Activated naive CD4-positive, alpha-beta T cell treated with anti-CD3 and anti-CD28 coated beads, Interleukin-2, amount 50 U/mL, for 72 hours (primary cell): ENCODE measurements at places on chromosomes 3 and 15. TPM values are rescaled to one million over a fixed set of nuclear protein-coding genes. Genes with fewer than 3 reads are reported as not detected.

The KPNA1 gene
- total RNA-seq, result 89.5 TPM

The BMF gene
- total RNA-seq, result 11.6 TPM

The PIK3CA gene
- 9.0 TPM for total RNA-seq

The SI gene
- total RNA-seq, result not detected

The GHSR gene
- not detected for total RNA-seq

The RLBP1 gene
- not detected for total RNA-seq

The ST3GAL6 gene
- 0.64 TPM for total RNA-seq

The SOX2 gene
- total RNA-seq, result 0.19 TPM

The OCA2 gene
- total RNA-seq, result not detected

The ECE2 gene
- total RNA-seq, result 0.18 TPM

The GPR156 gene
- not detected for total RNA-seq

The APBA2 gene
- 16.4 TPM for total RNA-seq

The IQCH gene
- total RNA-seq, result 0.75 TPM

The AQR gene
- total RNA-seq, result 40.9 TPM

The PLIN1 gene
- 0.46 TPM for total RNA-seq

The MESP1 gene
- 6.2 TPM for total RNA-seq

The UBXN7 gene
- 101 TPM for total RNA-seq

The TGM5 gene
- 0.45 TPM for total RNA-seq

The WDR76 gene
- total RNA-seq, result 70.8 TPM

DNA sequence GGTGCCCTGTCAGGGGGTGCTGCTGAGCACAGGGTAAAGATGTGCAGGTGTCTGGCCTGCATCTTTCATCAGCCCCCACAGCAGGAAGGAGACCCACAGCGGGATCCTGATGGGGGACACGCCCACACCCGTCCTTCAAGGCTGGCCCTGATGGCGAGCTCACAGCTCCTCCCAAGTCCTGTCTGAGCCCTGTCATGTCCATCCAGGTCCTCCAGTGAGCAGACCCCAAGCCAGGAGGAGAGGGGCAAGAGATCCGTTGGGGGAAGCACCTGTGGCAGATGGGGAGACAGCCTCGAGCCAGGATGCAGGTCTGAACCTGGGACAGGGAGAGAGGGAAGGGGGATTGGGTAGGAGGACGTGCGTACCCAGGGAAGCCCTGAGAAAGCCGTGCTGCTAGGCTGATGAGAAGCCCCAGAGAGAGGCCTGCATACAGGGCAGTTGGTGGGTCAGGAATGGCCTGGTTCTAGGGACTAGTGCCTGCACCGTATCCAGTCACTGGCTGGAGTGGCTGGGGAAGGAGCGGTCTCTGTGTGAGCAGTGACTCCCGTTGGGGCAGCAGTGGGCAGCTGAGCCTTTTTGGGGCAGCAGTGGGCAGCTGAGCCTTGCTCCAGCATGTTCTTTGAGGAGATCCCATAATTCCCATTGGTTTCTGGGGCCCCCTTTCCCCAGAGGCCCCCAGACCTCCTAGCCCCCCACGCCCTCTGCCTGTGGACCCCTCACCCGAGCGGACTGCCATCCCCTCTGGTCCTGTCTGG is 133.3 kb upstream of the MEF2A start:
- peak; percentile 48 for DNase-seq

GRCh38 chr3:160210799-160211221 is 14.4 kb upstream of the C3orf80 start:
- DNase-seq, result no peak

DNA sequence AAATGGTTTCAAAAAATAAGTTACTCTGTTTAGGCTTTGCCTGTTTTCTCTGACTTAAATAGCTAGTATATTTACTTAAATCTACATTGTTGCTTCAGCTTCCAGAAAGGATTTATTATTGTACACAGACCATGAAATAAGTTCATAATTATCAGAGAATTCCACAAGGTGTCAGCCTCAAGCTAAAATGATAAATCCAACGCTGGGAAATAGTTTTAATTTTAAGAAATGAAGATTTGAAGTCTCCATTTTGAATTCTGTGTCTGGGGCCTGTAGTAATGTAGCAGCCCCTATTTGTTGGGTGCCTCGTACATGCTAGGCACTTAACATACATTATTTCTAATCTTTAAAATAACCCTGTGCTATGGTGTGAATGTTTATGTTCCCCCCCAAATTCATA is 92.6 kb upstream of the KCNMB2 start:
- no peak for DNase-seq

- no peak for DNase-seq
Measured at GRCh38 chr3:193149998-193150397, 91.0 kb upstream of the PLAAT1 start.

GRCh38 chr3:188747489-188747888 is 424.3 kb upstream of the TPRG1 start:
- no peak for DNase-seq

DNA sequence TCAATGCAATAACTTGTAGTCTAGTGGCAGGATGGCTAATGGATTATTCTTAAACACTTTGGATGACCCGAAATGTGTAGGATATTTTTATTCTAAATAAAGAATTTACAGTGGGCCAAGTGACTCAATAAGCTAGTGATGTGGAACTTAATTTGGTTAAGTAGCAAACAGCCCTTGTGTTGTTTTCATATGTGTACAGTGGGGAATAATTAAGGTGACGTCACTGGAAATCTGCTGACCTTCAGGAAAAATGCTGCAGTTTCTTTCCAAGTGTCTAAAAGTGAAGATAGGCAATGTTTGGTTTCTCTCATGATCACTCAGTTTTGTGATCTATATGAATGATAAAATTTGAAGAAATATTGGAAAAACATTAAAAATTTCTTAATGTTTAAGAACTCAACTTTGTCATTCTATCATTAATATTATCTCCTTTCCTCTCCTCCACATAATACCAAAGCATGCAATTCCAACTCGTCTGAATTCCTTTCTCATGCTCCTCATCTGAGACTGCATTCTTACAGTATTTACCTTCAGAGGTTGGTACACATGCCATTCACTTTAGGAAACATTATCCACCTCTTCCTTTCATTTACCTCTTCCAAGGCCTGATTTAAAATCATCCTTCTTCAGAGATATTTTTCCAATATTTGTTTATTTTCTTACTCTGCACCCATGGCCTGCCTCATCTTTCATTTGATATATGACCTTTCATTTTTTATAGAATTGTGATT is 414.6 kb upstream of the ARPP21 start:
- no peak for DNase-seq

GRCh38 chr3:127091376-127091775 is 101.6 kb upstream of the PRR23E start:
- DNase-seq, result no peak

GRCh38 chr3:124553178-124553577 is 177.1 kb upstream of the UMPS start:
- no peak for DNase-seq

DNA sequence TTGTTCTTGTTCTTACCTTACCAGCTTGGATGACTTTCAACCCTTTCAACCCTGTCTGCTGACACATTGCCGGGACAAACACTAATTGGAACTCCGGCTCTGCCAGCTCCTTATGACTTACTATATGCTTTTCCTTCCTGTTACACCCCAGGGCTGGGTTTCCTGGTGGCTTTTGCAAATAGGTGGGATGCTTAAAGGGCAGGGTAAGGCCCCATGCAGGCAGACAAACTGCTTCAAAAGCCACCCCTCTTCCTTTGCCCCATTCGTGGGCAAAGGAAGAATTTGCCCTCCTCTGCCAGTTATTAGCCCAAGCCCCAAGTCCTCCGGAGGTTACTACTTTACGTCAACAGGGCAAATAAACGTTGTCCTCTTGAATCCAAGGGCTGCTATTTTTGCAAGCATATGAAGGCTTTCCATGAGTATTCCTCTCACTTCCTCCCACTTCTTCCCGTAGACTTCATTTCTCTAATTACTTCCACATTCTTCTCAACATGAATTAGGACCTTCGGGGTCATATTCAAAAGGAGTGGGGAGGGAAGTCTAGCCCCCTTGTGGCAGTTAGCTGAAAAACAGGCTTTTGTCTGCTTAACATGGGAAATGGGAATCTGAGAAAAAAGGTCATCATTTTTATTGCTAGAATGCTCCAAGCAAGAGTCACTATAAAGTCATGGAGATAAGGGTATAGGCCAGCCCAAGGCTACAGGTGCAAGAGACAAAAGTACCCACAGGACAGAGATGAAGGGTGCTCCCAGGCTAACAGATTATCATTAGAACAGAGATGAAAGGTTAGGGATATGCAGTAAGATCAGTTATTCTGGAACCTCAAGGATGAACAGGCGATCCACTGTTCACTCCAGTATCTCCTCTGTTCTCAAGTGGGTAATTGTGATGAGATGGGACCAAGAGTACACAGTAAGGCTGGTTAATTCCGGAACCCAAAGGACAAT is 56.3 kb upstream of the FSTL1 start:
- no peak for DNase-seq

GRCh38 chr15:65612949-65613744 is 2.2 kb upstream of the INTS14 start:
- no peak for DNase-seq

- DNase-seq, result no peak
Measured at GRCh38 chr3:126959921-126960603, 22.9 kb upstream of the PLXNA1 start.

GRCh38 chr15:40960151-40960885 is 7.0 kb downstream of the CHAC1 start:
- DNase-seq, result no peak

DNA sequence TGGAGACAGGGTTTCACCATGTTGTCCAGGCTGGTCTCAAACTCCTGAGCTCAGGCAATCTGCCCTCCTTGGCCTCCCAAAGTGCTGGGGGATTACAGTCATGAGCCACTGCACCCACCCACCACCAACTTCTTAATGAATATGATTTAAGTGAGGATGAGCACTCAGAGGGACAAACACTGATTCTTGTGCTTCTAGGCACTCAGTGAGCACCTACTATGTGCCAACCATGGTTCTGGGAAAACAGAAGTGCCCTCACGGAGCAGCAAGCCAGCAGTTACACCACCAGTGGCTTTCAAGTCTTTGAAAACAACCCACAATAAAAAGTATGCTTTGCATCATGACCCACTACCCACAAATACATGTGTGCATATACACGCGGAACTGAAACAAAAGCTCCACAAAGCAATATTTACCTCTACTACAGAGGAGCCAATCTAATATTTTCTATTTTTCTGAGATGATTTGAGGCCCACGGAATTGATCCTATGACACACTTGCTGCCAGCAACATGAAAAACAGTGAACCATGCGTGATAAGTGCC is 91.9 kb downstream of the MEGF11 start:
- no peak for DNase-seq

DNA sequence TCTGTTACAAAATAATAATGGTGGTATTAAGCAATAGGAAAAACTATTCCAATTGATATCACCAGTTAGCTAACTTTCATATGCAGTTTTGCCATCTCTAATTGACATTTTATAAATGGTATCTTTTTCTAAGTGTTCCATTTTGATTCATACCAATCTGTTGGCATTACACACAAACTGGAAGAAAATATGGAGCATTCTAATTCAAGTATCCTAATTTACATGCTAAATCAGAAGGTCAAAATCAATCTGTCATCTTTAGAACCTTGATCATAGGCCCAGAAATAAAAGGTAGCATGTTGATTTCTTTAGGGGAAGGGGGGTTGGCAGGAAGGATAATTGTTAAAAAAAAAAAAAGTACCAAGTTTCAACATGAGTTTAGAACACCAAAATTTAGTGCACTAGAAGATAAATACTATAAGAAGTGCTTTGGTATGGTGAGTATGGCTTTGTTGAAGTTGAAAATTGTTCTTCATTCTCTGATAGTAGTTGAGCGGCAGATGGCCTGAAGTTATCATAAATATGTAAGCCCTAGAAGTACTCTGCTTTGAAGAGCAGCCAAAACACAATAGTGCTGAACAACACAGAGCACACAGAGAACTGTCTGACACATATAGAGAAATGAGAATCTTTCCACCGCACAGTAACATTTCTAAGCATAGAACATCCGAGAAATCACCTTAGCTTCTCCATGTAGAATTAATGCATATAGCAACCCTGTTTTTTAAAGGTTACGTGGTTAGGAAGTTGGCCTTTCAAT is 130.1 kb downstream of the TAFA4 start:
- DNase-seq, result no peak

GRCh38 chr3:100957261-100957986 is 35.8 kb downstream of the ABI3BP start:
- no peak for DNase-seq

GRCh38 chr3:42094128-42094527 is 3.0 kb downstream of the TRAK1 start:
- DNase-seq, result no peak

GRCh38 chr3:127457094-127457475 is 133.4 kb downstream of the TPRA1 start:
- DNase-seq, result peak; percentile 48

DNA sequence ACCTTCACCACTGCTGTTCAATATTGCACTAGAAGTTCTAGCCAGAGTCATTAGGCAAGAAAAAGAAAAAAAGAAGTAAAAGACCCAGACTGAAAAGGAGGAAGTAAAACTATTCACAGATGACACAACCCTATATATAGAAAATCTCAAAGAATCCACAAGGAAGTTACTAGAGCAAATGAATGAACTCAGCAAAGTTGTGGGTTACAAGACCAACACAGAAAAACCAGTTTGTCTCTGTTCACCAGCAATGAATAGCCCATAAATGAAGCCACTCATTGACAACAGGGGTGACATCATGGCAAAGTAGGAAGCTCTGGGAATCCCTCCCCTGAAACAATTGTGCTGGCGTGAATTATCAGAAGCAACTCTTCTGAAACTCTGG is 4.6 kb downstream of the CFAP100 start:
- no peak for DNase-seq

- DNase-seq, result no peak
Measured at GRCh38 chr15:63389902-63390670, 8.4 kb upstream of the CA12 start.

- DNase-seq, result no peak
Measured at GRCh38 chr15:98907927-98908471, 99.6 kb downstream of the PGPEP1L start.
